ENCODE measurements at places on chromosomes 3 and 15.

DNA sequence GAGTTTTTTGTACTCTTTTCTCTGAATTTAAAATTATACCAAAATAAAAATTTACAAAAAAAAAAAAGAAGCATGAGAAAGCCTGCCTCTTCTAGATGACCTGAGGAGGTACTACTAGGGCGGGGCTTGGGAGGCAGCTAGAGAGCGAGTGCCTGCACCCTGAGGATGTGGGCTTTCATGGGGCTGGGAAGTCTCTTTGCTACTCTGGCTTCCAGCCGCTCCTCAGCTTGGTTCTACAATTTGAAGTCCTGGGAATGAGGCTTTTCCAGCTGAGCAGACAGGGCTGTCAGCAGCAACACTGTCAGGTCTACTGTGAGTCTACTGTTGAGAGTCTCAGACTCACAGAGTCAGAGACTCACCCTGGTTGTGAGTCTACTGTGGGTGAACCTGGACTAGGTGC lies 8.2 kb upstream of the PSTPIP1 start:
- DNase-seq, result no peak

DNA sequence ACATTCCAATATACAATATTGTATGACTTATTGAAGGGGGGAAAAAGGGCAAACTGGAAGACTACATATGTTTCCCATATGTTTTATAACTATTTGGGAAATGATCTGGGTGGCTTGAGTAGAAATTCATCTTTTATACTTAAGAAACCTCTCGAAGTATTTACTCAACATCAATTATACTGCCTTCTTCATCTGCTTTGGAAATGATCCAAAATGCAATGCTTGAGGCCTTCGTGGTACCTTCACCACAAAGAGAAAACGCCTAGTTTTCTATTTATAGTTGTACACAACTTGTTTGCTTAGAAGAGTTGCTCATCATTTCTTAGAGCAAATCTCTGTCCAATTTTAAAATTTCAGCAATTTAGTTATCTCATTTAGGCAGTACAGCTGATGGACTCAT lies 18.8 kb downstream of the ACKR4 start:
- DNase-seq, result no peak

GRCh38 chr15:61974118-61974517 lies 86.1 kb downstream of the VPS13C start:
- DNase-seq, result no peak

GRCh38 chr3:121819236-121819635 lies 15.6 kb downstream of the IQCB1 start:
- no peak for DNase-seq

DNA sequence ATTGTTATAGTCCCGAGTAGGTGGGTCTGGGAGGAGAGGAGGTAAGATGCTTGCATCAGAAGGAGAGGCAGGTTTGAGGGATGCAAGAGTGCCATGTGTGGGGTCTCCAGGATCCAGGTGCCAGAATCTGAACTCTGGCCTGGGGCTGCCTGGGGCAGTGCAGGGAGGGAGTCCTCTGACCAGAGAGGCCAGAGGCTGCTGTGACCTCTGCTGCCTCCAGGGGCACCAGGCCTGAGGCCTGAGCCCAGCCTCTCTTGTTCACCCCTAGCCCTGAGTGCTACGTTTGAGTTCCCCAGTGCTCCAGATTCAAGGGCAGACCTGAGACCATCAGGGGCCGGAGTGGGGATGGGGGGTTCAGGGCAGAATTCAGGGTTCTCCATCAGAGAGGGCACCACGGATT lies 7.4 kb downstream of the SLC38A3 start:
- DNase-seq, result no peak

GRCh38 chr15:55535436-55535835 lies 27.4 kb upstream of the DNAAF4 start:
- no peak for DNase-seq

GRCh38 chr3:120683213-120683612 lies 1.2 kb upstream of the HGD start:
- no peak for DNase-seq

DNA sequence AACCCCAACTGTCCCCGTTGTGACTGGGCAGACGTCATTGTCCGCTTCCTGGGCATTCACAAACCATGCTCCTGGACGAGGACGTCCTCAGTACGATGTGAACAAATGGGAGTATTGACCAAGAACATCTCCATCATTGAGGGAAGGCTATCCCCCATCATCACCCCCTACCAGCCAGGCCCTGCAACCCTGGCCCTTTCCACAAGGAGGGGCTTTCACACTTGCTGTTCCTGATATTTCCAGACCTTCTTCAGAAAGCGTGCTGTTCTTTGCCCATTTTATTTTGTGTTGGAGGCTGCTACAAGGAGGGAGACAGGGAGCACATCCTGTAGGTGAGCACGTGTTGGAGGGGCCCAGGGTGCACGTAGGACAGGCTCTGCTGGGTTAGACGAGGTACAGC lies 277.0 kb upstream of the LRRC3B start:
- DNase-seq, result no peak

- no peak for DNase-seq
Observed at GRCh38 chr3:18389108-18389733, 35.9 kb downstream of the SATB1 start.

- no peak for DNase-seq
Observed at GRCh38 chr3:137205394-137206045, 247.7 kb downstream of the IL20RB start.

- DNase-seq, result no peak
Observed at GRCh38 chr3:31027191-31027761, 132.8 kb upstream of the GADL1 start.

DNA sequence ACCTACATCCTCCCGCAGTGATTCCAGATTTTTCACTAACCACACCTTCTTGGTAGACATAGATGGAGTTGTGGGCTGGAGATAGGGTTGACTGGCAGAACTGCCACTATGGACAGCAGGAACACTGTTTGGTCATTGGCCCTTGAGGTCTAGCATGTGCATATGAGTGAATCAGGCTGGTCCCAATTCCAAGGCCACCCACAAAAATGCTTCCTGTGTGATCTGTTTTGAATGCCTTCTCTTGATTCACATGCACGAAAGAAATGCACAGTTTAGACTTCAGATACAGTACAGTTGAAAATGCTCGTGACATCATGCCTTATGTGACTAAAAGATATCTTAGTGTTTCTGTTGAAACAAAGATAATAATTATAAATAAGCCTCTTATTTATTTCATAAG lies 285.8 kb upstream of the SEMA6D start:
- DNase-seq, result no peak

- DNase-seq, result no peak
Observed at GRCh38 chr15:101018450-101018849, 99.3 kb downstream of the LRRK1 start.

DNA sequence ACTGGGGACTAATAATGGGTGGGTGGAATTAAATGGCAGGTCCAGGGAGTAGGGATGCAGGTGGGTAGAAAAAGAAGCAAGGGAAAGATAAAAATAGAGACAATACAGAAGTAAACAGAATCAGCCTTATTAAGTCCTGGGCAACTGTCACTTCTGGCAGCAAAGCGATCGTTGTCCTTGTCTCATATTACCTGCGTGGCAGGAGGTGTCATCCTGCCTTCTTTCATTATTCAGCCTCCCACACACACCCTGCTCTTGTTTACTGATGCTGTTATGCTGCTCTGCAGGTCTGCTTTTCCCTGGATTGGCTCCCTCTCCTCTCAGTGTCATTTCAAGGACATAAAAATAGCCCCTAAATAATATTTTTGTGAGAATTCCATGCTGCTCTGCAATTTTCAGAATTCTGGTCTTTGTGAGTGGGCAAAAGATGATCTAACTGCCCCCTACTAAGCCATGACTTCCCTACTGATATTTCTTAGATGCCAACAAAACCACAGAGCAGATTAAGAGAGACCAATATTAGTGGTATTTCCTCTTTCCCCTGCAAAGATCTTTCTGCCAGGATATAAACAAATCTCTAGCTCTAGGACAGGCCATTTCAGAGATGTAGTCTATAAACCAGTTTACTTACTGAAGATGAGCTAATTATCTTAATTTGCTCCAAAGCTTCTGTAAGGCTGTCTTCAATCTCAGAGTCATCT lies 8.5 kb downstream of the VEPH1 start:
- no peak for DNase-seq

DNA sequence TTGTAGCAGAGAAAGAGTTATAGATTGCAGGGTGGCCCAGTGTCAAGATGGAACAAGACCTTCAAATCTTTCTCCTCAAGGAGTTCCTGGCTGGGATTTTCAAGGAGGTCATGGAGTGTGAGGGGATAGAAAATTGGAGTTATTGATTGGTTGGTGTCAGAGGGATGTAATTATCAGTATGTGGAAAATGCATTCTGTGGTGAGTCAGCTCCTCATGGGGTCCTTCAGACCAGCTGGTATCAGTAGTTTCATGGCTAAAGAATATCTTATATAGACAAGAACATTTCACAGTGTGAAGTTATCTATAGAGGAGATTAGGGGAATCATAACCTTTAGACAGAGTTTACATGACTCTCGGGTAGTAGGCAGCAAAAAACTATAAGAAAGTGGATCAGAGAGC lies 1114.0 kb upstream of the GBE1 start:
- DNase-seq, result no peak

- no peak for DNase-seq
Observed at GRCh38 chr3:62653796-62654195, 221.4 kb downstream of the CADPS start.

- no peak for DNase-seq
Observed at GRCh38 chr3:110494093-110494490, 577.5 kb upstream of the NECTIN3 start.

All from stimulated activated CD4-positive, alpha-beta T cell treated with anti-CD3 and anti-CD28 coated beads, Interleukin-4, amount 100 ng/mL, for 48 hours (primary cell).